MCF 10A (cell line): ENCODE measurements at places on chromosomes 11 and 22. TPM values are rescaled to one million over a fixed set of nuclear protein-coding genes. Genes with fewer than 3 reads are reported as not detected.

DNA sequence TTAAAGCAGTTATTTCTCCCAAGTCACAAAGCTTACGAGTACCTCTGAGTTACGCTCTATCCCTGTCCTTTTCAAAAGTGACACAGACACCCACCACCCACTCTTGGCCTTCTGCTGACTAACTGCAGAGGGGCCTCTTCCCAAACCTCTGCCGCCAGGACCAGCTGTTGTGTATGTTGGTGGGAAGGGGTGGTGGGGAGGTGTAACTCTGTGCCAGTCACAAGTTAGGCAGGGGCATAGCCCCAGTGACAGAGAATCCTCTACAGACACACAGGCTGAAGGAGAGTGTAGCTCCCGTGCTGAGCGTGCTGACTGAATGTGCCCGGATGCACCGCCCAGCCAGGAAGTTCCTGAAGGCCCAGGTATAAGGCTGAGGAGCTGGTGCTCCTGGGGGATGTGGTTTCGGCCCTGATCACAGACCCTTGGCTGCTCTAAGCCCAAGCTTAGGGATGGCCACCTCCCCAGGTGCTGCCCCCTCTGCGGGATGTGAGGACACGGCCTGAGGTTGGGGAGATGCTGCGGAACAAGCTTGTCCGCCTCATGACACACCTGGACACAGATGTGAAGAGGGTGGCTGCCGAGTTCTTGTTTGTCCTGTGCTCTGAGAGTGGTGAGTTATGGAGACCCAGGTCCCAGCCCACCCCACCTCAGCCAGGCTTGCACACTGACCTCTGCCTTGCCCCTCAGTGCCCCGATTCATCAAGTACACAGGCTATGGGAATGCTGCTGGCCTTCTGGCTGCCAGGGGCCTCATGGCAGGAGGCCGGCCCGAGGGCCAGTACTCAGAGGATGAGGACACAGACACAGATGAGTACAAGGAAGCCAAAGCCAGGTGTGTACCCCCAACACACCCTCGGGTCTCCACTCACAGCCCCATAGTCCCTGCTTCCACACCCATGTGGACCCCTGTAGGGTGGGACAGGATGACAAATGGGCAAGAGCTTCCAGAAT, 4.9 kb downstream of the RIC8A start:
- H3K36me3 ChIP-seq = peaks cover 64% of the 10 kb centered on the region
- no peak overlapping the region for H3K27ac ChIP-seq

DNA sequence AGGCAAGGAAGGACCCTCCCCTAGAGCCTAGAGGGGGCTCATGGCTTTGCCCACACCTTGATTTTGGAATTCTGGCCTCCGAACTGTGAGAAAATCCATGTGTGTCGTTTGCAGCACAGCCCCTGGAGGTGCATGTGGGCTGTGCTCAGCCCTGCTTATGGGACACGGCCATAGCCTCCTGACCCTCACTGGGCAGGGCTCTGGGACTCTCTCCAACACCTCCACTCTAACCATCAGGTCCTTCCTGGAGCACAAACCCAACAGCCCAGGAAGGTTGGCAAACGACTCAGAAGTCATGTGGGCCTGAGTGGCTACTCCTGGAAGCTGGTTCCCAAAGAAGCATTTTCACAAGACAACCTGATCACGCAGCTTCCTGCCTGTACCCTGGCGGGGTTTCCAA, 144.1 kb downstream of the CTTN start:
- H3K27me3 ChIP-seq = no peaks in the 10 kb centered on the region
- DNase-seq = no peak
- H3K27ac ChIP-seq = no peak overlapping the region
- H3K4me1 ChIP-seq = no peaks in the 10 kb centered on the region
- H3K4me3 ChIP-seq = no peak overlapping the region
- no peaks in the 10 kb centered on the region for H3K36me3 ChIP-seq

GRCh38 chr11:57513911-57514537, 1.5 kb downstream of the SLC43A1 start:
- H3K4me1 ChIP-seq = no peaks in the 10 kb centered on the region
- no peaks in the 10 kb centered on the region for H3K27me3 ChIP-seq
- H3K36me3 ChIP-seq = no peaks in the 10 kb centered on the region
- peak overlapping the region; percentile 83 for H3K4me3 ChIP-seq
- DNase-seq = no peak
- no peak overlapping the region for H3K27ac ChIP-seq

GRCh38 chr11:57476047-57476756, 15.9 kb downstream of the RTN4RL2 start:
- DNase-seq = no peak
- H3K36me3 ChIP-seq = no peaks in the 10 kb centered on the region
- no peaks in the 10 kb centered on the region for H3K4me1 ChIP-seq

DNA sequence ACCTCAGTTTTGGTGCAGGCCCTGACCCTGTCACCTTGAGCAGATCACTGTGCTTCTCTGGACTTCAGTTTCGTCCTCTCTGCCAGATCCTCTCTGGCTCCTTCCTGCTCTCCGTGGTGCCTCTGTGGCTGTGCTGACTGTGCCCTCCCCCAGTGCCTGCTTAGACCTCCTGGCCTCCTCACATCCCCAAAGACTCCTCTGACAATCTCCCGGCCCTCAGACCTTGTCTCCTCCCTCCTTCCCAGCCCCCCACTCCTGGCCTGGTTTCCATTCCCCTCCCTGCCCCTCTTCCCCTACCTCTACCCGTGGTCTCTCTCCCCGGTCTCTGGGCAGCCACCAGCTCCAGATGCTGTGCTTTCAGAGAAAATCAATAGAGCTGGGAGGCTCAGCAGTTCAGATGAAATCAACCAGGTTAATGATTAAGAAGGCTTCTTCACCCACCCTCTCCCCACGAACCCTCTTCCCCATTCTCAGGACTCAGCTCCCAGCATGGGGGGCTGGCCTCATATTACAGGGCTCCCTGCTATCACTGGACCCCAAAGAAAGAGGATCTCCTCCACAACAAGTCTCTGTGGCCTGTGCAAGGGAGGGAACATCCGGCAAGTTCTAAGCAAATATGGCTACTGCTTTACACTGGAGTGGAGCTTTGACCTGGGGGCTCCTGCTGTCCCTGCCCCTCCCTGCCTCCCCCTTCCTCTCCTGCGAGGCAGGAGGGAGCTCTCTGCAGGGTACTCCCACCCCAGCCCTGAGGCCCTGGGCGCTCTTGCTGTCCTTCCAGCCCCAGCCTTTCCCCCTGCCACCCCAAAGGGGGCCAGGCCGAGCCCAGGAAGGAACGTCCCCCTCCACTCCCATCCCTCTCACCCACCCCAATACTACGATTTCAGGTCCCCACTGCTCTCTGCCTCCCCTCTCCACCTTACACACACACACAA, 8.5 kb downstream of the BACE1-AS start:
- H3K36me3 ChIP-seq = peaks cover 7% of the 10 kb centered on the region
- H3K4me3 ChIP-seq = no peak overlapping the region
- peak overlapping the region; percentile 16 for H3K27ac ChIP-seq
- no peak for DNase-seq

- H3K36me3 ChIP-seq = peaks cover 6% of the 10 kb centered on the region
- H3K27ac ChIP-seq = peak within 1 kb of the TSS; percentile 23
- DNase-seq = peak; percentile 85
- no peaks in the 10 kb centered on the region for H3K27me3 ChIP-seq
These were observed at the start of gene BACE1 for GRCh38 chr11:117316197-117316961. BACE1 (minus strand) TSS chr11:117316256; CDS start chr11:117315795, 461 bp downstream.

DNA sequence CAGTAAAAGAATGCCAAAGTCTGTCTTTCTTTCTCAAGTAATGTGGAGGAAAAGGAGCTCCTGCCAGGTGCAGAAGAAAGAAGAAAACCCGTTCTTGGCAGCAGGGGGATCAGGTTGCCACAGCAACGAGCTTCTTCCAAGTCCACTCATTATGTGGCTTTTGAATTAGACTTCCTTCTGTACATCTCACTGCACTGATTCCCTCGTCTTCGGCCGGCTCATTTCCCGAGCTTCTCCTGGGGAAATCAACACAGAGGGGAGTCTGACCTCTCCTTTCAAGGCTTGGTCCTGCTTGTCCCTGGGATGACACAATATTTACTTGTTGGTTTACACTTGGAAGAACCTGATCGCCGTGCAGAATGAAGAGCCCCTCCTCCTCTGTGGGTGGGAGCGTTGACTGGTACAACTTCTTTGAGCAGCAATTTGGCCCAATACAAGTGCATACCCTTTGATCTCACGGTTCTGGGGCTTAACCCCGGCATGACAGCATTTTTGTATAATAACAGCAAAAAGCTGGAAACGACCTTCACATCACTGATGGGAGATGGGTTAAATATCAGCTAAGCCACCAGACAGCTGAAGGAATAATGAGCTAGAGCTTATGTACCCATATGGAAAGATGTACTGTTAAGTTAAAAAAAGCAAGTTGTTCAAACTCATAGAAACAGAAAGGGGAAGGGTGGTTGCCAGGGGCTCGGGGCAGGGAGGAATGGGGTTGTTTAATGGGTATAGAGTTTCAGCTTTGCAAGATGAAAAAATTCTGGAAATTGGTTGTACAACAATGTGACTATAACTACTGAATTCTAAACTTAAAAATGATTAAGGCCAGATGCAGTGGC, 35.4 kb downstream of the MCHR1 start:
- H3K4me3 ChIP-seq = no peak overlapping the region
- no peak overlapping the region for H3K27ac ChIP-seq
- no peaks in the 10 kb centered on the region for H3K36me3 ChIP-seq
- H3K4me1 ChIP-seq = peaks cover 6% of the 10 kb centered on the region

GRCh38 chr22:42560781-42561180, 7.0 kb downstream of the SERHL2 start:
- no peak overlapping the region for H3K4me3 ChIP-seq
- peaks cover 3% of the 10 kb centered on the region for H3K36me3 ChIP-seq
- no peaks in the 10 kb centered on the region for H3K27me3 ChIP-seq
- DNase-seq = peak; percentile 31

GRCh38 chr11:118521892-118522311, 5.4 kb upstream of the TTC36 start:
- H3K36me3 ChIP-seq = peaks cover 76% of the 10 kb centered on the region
- H3K27me3 ChIP-seq = no peaks in the 10 kb centered on the region
- no peak overlapping the region for H3K4me3 ChIP-seq
- H3K27ac ChIP-seq = no peak overlapping the region
- DNase-seq = no peak
- H3K4me1 ChIP-seq = no peaks in the 10 kb centered on the region

GRCh38 chr11:7437696-7438095, 47.6 kb upstream of the OLFML1 start:
- no peak for DNase-seq
- no peak overlapping the region for H3K4me3 ChIP-seq
- no peaks in the 10 kb centered on the region for H3K36me3 ChIP-seq
- H3K27me3 ChIP-seq = no peaks in the 10 kb centered on the region

- no peaks in the 10 kb centered on the region for H3K36me3 ChIP-seq
- H3K4me1 ChIP-seq = peaks cover 6% of the 10 kb centered on the region
- no peak overlapping the region for H3K27ac ChIP-seq
These were observed 2.0 kb upstream of the LAYN start for GRCh38 chr11:111538407-111539114.

DNA sequence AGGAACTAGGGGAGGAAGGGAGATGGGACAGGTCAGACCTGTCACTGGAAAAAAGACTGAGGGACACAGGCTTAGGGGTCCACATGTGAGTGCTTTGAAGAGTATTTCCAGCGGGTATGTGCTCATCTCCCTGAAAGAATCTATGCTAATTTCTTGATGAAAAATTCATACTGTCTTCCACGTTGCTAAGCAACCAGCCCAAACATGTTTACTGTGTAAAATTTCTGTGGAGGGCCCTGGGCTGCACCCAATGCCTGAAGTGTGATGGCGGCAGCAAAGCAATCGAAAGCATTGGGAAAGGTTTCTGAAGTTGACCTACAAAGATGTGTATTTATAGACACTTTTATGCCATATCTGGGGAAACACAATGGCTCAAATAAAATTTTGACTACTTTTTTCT, 7.4 kb downstream of the SYT13 start:
- peaks cover 38% of the 10 kb centered on the region for H3K27me3 ChIP-seq
- H3K27ac ChIP-seq = no peak overlapping the region
- no peak for DNase-seq

- no peak for DNase-seq
- no peaks in the 10 kb centered on the region for H3K27me3 ChIP-seq
- no peaks in the 10 kb centered on the region for H3K4me1 ChIP-seq
- no peak overlapping the region for H3K4me3 ChIP-seq
- no peak overlapping the region for H3K27ac ChIP-seq
These were observed 5.8 kb downstream of the CRELD2 start for GRCh38 chr22:49924113-49924833.

DNA sequence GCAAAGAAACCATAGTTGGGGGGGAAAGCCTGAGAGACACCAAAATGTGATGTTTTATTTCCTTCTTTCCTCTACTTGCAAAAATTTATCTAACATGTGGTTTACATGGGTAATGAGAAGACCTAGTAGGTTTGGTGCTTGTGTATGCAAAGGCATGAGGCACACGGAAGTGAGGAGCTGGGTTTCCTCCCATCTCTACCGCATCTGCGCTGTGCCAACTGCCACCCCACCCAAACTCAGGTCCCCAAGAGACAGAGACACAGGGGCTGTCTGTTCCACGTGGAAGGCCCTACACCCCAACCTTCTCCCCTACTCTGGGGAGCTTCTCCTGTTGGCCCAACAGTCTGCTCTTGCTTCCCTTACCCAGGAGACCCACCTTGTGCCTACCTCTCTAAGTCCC, 4.8 kb downstream of the RTL6 start:
- no peak for DNase-seq
- peaks cover 21% of the 10 kb centered on the region for H3K36me3 ChIP-seq
- H3K4me1 ChIP-seq = peaks cover 11% of the 10 kb centered on the region

DNA sequence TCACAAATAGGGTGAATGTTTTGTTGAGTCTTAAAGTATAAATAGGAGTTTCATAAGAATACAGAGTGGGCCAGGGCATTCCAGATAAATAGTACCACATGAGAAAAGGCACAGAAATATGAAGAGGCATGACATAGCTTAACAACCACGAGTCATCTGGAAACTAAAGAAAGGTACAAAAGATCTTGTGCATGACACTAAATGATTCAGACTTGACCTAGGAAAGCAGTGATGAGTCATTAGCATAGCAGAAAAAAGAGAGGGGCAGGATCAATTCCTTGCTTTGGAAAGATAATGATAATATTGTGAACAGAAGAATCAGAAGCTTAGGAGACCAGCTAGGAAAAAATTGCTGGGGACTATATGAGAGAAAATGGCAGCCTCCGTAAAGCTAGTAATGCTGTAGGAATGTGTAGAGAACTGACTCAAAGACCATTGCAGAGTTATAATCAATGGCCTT, 47.6 kb upstream of the FIBIN start:
- peak overlapping the region; percentile 81 for H3K27ac ChIP-seq
- DNase-seq = peak; percentile 46
- H3K36me3 ChIP-seq = no peaks in the 10 kb centered on the region
- no peaks in the 10 kb centered on the region for H3K27me3 ChIP-seq
- H3K4me1 ChIP-seq = peaks cover 51% of the 10 kb centered on the region
- H3K4me3 ChIP-seq = no peak overlapping the region

- no peak overlapping the region for H3K27ac ChIP-seq
- H3K36me3 ChIP-seq = no peaks in the 10 kb centered on the region
- no peak overlapping the region for H3K4me3 ChIP-seq
These were observed 65.0 kb downstream of the SEZ6L start for GRCh38 chr22:26234296-26234695.

GRCh38 chr11:76376746-76377558, 4.0 kb downstream of the THAP12 start:
- H3K4me1 ChIP-seq = peaks cover 49% of the 10 kb centered on the region
- no peaks in the 10 kb centered on the region for H3K27me3 ChIP-seq
- peaks cover 8% of the 10 kb centered on the region for H3K36me3 ChIP-seq
- DNase-seq = no peak
- H3K4me3 ChIP-seq = no peak overlapping the region

NCF4 gene
- total RNA-seq = not detected in 2 replicates

TFIP11 gene
- total RNA-seq = 41.0 and 58.9 TPM in 2 replicates

CAPN5 gene
- total RNA-seq = 0.26 and 0.49 TPM in 2 replicates

TSSK2 gene
- not detected in 2 replicates for total RNA-seq

CCDC73 gene
- total RNA-seq = 0.09 and 0.17 TPM in 2 replicates

DUSP8 gene
- 10.4 and 17.6 TPM in 2 replicates for total RNA-seq

BTBD18 gene
- not detected in 2 replicates for total RNA-seq

OR51M1 gene
- not detected in 2 replicates for total RNA-seq
